ENCODE measurements at places on chromosomes 13 and 19.

DNA sequence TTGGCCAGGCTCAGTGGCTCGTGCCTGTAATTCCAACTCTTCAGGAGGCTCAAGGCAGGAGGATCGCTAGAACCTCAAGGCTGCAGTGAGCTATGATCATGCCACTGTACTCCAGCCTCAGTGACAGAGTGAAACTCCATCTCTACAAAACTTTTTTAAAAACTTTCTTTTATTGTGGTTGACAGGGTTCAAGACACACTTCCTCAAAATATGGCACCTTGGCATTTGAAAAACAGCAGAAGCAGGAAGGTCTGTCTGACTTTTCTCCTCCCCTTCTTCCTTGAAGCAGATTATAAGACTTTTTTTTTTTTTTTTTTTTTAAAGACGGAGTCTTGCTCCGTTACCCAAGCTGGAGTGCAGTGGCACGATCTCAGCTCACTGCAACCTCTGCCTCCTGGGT, 100.3 kb downstream of the TM9SF2 start:
- DNase-seq, result no peak

- peak; percentile 82 for DNase-seq
Observed at GRCh38 chr13:95256091-95256490, 45.2 kb downstream of the ABCC4 start.

DNA sequence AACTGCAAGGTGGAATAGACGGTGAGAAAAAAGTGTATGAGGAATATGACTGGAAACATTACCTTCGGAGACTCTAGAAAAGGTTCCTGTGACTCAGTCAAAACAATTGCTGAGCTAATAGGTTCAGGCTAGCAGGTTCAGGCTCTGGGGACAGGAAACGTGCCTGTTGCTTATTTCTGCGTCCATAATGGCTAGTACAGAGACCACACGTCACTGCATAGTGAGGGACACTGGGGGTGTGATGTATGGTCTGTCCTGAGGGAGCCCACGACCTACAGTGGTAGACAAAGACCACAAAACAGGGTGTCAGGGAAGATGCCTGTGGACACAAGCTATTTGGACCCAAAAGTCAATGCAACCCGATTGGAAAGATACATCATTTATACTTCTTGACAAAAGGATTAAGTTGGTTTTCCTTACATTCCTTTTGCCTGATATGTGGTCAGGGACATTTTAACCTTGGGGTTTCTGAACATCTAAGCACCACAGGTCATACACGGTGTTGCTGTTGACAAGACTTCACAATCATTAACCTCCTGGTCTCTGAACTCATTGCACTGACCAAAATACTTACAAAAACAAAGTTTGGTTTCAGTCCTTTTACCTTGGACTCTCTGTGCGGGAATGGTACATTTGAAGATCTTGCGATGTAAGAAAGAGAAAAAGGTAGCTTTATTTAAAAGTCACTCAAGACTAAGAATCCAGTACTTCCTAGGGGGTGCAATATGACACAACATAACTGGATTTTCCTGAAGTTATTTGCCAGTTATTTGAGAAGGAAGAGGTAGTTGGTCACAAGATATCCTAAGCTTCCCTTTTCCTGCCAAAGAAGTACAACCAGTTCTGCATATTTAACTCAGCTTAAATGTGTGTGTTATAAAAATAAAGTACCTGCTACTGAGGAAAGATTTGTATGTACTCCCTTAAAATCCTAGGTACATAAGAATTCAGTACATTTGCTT, 20.0 kb downstream of the CRYL1 start:
- no peak for DNase-seq

DNA sequence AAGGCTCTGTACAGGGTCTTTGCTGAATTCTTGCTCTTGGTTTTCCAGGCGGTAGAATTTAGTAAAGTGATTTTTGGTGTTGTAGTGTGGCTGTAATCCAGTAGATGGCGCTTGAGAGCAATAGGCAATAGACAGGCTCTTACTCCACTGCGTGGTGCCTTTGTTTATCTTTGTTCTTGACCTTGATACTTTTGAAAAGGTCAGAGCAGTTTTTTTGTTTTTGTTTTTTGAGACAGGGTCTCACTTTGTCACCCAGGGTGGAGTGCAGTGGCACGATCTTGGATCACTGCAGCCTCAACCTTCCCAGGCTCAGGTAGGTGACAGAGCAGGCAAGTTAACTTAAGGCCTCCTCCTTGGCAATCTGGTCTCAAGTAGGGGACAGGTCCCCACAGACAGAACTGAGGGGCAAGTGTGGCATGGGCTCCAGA, 12.2 kb upstream of the LILRA5 start:
- DNase-seq, result no peak

GRCh38 chr19:53088091-53088490, 15.1 kb downstream of the ZNF160 start:
- no peak for DNase-seq

DNA sequence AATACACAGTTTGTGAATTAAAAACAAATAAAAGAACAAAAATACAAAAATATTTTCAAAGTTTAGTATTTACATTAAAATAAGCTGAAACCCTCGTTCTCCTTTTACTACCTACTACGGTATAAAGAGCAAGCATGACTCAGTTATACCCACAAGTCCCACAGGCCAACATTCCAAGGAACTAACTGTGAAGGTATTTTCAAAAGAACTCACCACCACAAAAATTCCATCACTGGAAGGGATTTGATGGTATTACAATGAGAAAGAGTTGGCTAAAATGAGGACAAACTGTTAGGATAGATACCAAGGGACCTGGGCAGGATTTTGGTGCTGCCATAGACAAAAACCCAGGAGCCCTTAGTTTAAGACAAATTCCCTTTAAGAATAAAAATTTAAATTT, 122.7 kb downstream of the TBC1D4 start:
- peak; percentile 81 for DNase-seq

DNA sequence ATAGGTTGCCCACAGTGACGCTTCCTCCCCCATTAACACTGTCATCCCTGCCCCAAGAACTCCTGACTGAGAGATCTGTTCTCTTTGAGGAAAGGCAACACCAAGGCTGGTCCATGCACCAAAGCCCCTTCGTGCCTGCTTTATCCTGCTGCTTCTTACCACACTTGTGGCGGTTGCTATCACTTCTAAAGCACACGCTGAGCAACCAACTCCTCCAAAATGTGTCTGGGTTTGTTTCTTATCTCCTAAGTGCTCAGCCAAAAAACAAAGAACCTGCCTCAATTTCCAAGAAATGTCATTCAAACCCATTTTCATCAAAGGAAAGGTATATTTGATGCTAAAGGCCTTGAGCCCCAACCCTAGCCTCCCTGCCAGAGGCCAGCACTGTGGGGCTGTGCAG, 14.6 kb downstream of the ATP7B start:
- DNase-seq, result no peak

DNA sequence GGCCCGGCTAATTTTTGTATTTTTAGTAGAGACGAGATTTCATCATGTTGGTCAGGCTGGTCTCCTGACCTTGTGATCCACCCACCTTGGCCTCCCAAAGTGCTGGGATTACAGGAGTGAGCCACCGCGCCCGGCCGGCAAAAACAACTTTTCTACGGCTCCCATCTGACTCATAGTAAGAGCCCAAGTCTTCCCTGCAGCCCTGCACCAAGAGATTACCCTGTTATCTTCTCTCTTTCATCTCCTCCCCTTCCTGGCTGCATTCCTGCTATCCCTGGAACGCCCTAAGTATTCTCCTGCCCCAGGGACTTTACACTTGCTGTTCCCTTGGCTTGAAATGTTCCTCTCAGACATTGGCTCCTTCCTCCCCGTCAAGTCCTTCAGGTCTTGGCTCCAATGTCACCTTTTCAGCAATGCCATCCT, 6.6 kb downstream of the AP2S1 start:
- no peak for DNase-seq

DNA sequence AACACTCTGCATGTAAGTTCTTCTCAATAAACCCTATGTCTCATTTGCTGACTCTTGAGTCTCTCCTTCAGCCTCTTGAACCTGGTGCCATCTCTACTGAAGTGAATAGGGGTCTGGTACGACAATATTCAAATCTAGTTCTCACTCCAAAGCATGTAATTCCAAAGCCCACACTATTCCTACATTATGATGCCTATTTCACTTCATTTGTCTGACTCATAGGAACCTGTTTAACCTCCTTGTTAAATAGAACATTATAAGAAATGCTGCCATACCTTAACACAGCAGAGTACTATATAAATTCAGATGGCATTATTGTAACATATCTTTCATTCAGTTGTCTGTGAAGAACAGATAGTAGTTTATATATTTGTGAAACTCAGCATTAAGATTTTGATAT, 67.1 kb downstream of the STARD13 start:
- no peak for DNase-seq

Measured in fibroblast of skin of left biceps (primary cell).